Activated naive CD4-positive, alpha-beta T cell (primary cell): ENCODE measurements at places on chromosomes 2 and 18.

GRCh38 chr18:58453913-58454317 lies 175.0 kb downstream of the ALPK2 start:
- DNase-seq = no peak

- no peak for DNase-seq
Measured at GRCh38 chr2:3486047-3487027, 33.0 kb downstream of the ADI1 start.

GRCh38 chr2:159362816-159363251 lies 76.3 kb upstream of the WDSUB1 start:
- DNase-seq = no peak

DNA sequence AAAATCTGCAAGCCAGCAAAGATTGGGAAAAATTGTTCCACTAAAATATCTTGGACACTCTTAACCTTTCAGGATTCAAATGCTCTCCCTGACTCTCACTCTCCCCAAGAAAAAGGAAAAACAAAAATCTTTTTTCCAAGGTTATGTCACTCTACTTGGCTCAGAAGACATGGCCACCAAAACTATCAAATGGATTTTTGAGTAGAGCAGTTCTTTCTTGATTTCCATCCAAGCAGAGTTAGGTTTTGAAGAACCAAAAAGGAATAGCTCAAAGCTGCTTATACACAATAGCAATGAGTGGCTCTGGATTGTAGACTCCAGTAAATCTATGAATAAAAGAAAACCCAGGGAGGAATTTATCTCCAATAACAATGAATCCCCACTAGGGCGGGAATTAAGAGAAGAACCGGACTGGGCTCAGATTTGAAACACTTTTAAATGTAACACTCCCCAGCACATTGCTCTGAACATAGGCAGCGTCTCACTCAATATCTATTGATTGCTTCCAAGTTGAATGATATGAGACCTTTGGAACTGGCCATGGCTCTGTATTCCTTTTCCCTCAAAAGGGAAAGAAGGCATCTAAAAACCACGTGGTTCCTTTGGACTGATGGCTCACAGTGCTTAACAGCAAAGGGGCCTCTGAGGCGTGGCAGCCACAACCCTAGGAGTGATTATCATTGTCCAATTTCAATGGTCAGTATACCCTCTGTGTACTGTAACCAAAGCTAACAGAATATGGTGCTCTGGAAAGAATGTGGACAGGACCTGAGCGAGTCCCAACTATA lies 68.3 kb downstream of the SPRED2 start:
- DNase-seq = no peak

- no peak for DNase-seq
Measured at GRCh38 chr2:215627771-215628170, 191.9 kb upstream of the FN1 start.

- no peak for DNase-seq
Measured at GRCh38 chr18:59605633-59606192, 91.5 kb downstream of the CCBE1 start.

- no peak for DNase-seq
Measured at GRCh38 chr2:128792476-128793054, 473.9 kb upstream of the HS6ST1 start.

- no peak for DNase-seq
Measured at GRCh38 chr2:143885461-143885860, 634.5 kb downstream of the ZEB2 start.

GRCh38 chr2:238988105-238988504 lies 140.2 kb downstream of the TWIST2 start:
- DNase-seq = no peak

DNA sequence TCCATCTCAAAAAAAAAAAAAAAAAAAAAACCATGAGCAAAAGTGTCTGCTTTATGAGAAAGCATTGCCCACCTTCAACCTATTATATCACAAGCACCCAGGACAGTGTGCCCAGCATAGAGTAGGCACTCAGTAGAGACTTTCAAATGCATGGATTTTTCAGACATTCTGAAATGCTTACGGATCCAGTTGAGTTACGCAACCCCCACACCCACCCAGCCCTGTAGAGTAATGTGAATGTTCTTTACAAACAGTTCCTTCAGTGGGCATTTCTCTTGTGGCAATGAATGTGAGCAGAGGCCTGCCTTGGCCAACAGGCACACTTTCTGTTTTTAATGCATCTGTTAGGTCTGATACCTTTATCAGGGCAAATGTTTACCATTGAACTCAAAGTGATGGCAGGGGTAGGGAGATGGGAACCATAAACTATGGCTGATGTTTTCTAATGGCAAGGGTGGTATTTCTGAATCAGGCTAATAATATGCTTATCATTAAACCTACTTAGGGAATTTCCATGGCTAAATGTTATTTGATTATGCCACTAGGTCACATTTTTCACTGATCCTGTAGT lies 65.0 kb upstream of the RPL31 start:
- DNase-seq = no peak

GRCh38 chr18:60060026-60060425 lies 160.2 kb downstream of the PMAIP1 start:
- no peak for DNase-seq

- no peak for DNase-seq
Measured at GRCh38 chr2:216562696-216563435, 64.2 kb downstream of the RPL37A start.

DNA sequence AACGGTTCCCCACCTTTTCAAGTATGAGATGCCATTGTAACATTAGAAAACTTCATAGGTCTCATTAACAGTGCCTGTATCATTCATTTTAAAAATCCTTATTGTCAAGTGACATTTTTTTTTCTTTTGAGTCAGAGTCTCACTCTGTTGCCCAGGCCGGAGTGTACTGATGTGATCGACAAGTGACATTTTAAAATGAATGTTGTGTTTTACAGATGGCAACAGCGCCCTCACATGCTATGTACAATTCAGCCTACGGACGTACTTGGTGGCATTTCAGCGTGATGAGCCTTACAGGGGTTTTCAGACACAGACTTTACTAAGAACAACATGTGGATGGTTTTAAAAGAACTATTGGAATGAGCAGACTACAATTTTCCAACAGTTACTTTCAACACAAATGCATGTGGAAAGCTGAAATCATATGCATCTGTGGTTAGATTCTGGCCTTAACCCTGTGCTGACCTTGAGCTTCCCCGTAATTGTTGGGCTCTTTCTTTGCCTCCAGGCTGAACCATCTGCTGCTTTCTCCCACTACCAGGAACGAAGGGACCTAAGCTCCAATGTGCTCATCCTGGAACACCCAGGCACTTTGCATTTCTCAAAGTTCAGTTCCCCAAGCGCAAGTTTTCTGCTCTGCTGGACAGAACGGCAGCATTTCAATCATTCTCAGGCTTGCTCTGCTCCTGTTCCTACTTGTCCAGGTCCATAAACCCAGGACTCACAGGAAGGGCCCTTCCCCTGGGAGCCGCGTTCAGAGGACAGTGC lies 119.9 kb upstream of the NDUFV2 start:
- no peak for DNase-seq

- no peak for DNase-seq
Measured at GRCh38 chr18:12963069-12963468, 15.3 kb downstream of the SEH1L start.

- no peak for DNase-seq
Measured at GRCh38 chr18:46336278-46337111, 232.3 kb downstream of the HAUS1 start.

- no peak for DNase-seq
Measured at GRCh38 chr2:197089655-197090054, 163.1 kb upstream of the PGAP1 start.

DNA sequence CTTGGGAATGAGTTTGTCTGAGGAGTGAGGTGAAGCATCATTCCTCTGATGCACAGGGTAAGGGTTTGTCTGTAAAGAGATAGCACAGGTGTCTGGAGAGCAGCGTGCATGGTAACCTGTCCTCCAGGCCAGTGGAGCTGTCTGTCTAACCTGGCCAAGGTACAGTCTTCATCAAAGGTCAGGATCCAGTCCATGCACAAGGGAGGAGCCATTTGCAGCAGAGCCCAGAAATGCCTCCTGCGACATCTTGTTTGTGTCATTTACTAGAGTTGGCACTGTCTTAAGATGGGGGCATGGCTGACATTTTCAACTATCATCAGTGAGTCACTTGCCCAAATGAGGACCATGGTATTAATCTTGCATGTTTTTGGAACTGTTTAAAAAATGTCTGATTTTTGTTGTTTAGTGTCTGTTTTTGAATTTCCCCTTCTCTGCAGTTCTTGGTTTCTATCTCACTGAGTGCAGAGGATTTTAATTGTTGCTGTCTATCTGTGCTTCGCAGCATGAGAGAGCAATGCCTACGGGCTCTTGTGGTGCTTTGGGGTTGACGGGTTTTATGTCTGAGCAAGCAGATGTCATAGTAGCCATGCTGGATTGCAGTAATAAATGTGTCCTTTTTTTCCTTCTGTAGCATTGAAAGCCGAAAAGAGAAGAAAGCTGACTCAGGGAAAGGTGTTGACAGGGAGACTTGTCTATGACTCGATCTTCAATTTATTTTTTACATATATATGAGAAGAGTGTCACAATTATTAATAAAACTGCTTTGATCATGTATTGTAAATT lies 91.3 kb downstream of the DPP4 start:
- no peak for DNase-seq

- no peak for DNase-seq
Measured at GRCh38 chr2:121502781-121503180, 27.9 kb upstream of the RNU4ATAC start.

DNA sequence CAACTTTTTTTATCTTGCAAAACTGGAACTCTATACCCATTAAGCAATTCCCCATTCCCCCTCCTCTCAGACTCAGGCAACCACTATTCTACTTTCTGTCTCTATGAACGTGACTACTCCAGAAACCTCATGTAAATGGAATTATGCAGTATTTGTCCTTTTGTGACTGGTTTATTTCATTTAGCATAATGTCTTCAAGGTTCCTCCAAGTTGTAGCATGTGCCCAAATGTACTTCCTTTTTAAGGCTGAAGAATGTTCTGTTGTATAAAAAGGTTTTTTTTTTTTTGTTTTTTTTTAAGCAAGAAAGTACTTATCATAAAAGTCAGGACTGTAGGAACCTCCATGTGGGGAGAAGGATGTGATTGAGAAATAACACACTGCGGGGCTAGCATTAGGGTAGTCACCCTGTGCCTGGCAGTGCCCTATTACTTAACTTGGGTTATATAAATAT lies 262.9 kb upstream of the FBXO11 start:
- no peak for DNase-seq

- no peak for DNase-seq
Measured at GRCh38 chr2:158969715-158970240, 1.3 kb downstream of the TANC1 start.

DNA sequence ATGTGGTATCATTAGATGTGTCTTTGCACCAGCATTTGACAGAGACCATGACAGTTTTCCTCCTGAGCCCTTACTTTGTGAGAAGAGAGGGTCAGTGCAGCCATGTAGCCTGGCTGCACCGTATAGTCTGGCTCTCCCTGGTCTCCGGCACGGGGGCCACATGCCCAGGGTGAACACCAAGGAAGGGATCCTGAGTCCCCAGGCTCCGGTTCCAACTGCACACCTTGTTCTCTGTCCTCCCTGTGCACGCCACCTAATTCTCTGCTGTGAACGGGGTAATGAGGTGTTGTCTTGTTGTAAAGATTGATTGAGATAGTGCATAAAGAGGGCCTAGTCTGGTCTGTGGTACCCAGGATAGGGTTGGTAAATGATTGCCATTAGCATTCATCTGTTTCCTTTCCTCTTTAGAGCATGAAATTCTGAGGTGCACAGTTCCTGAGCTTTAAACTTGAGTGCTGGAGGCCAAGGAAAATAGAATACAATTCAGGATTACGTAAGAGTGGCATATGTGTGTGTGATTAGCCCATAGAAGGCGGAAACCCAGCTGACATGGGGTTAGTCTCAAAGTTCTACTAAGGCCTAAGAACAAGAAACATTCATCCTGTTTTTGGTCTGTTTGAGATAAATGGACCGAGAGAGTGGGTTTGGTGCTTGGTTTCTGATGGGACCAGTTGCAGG lies 55.5 kb downstream of the NCK2 start:
- DNase-seq = no peak

- no peak for DNase-seq
Measured at GRCh38 chr2:26725521-26725820, 32.9 kb downstream of the KCNK3 start.

DNA sequence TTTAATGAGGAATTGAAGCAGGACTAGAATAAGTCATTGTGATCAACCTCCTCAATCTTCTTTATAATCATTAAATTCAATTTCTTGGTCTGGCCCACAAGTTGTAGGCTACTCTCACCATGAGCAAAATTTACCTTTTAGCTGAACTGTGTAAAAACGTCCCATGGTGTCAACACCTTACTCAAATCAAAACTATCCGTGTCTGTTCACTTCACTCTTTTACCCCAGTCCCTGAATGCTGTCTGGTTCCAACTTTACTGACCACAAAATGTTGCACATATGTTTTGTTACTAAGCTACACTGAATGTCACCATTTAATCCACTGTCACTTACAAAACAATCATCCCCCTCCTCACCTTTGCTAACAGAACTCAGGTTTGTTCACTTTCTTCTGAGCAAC lies 951.6 kb upstream of the SLC39A10 start:
- no peak for DNase-seq

GRCh38 chr2:239476757-239477585 lies 76.2 kb upstream of the HDAC4 start:
- no peak for DNase-seq

GRCh38 chr2:218607436-218608115 lies at the start of gene PLCD4:
Gene PLCD4, plus strand, starts transcription at chr2:218607899. Its CDS starts 7,841 bp downstream, at chr2:218615740.
- DNase-seq = no peak

DNA sequence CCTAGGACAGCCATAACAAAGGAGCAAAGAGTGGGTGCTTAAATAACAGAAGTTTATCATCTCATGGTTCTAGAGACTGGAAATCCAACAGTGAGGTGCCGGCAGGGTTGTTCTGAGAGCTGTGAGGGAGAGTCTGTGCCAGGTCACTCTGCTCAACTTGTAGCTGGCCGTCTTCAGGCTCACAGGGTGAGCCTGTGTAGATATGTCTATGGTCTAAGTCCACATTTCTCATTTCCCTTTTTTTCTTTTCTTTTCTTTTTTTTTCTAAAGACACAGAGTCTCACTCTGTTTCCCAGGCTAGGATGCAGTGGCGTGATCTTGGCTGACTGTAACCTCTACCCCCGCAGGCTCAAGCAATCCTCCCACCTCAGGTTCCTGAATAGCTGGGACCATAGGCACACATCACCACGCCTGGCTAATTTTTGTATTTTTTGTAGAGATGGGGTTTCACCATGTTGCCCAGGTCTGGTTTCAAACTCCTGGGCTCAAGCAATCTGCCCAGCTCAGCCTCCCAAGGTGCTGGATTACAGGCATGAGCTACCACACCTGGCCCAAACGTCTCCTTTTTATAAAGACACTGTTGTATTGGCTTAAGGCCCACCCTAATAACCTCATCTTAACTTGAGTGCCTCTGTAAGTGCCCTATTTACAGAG lies 142.2 kb downstream of the SP3 start:
- DNase-seq = no peak

GRCh38 chr2:120472031-120472430 lies 126.1 kb downstream of the INHBB start:
- DNase-seq = no peak

- DNase-seq = no peak
Measured at GRCh38 chr2:170335351-170335750, 157.4 kb downstream of the MYO3B start.

GRCh38 chr2:43376523-43377198 lies 150.3 kb upstream of the ZFP36L2 start:
- DNase-seq = no peak

- no peak for DNase-seq
Measured at GRCh38 chr2:241582806-241583205, 24.3 kb downstream of the BOK start.

GRCh38 chr2:234788841-234789240 lies 163.0 kb upstream of the SH3BP4 start:
- DNase-seq = no peak

GRCh38 chr2:192007581-192008228 lies 160.8 kb upstream of the CAVIN2 start:
- DNase-seq = no peak

- DNase-seq = no peak
Measured at GRCh38 chr2:201182650-201183364, at the start of gene CASP10. Gene CASP10, plus strand, starts transcription at chr2:201183141. Its CDS starts 2,637 bp downstream, at chr2:201185778.
